ENCODE measurements at places on chromosomes 6 and 20. TPM values are rescaled to one million over a fixed set of nuclear protein-coding genes. Genes with fewer than 3 reads are reported as not detected.

BACH2 gene
- not detected for polyA plus RNA-seq

LY6G6F gene
- polyA plus RNA-seq, result not detected

FHL5 gene
- not detected for polyA plus RNA-seq

BIRC7 gene
- not detected for polyA plus RNA-seq

GLP1R gene
- polyA plus RNA-seq, result not detected

MAP1LC3A gene
- 83.1 TPM for polyA plus RNA-seq

CDS2 gene
- polyA plus RNA-seq, result 29.4 TPM

DLK2 gene
- 0.66 TPM for polyA plus RNA-seq

RAB44 gene
- not detected for polyA plus RNA-seq

MUCL3 gene
- polyA plus RNA-seq, result not detected

OOEP gene
- polyA plus RNA-seq, result not detected

GNAS-AS1 gene
- 1.0 TPM for polyA plus RNA-seq

MOCS1 gene
- 8.4 TPM for polyA plus RNA-seq

KIF16B gene
- polyA plus RNA-seq, result 2.6 TPM

SULF2 gene
- polyA plus RNA-seq, result 1.1 TPM

BTNL2 gene
- not detected for polyA plus RNA-seq

SLC32A1 gene
- not detected for polyA plus RNA-seq

CITED2 gene
- polyA plus RNA-seq, result 672 TPM

MCHR2 gene
- not detected for polyA plus RNA-seq

CALHM6 gene
- polyA plus RNA-seq, result 1.7 TPM

BHLHE23 gene
- polyA plus RNA-seq, result not detected

CST2 gene
- 1.6 TPM for polyA plus RNA-seq

TMEM151B gene
- not detected for polyA plus RNA-seq

BEND3 gene
- polyA plus RNA-seq, result 1.4 TPM

ID1 gene
- 248 TPM for polyA plus RNA-seq
